ENCODE measurements at places on chromosomes 11 and 22. TPM values are rescaled to one million over a fixed set of nuclear protein-coding genes. Genes with fewer than 3 reads are reported as not detected.
A peak's percentile ranks its signal among the peaks of the same experiment; 100 is the strongest.

- no peaks in the 10 kb centered on the region for H3K27me3 ChIP-seq
- no peaks in the 10 kb centered on the region for H3K4me1 ChIP-seq
- peaks cover 96% of the 10 kb centered on the region for H3K36me3 ChIP-seq
- H3K27ac ChIP-seq, result no peak overlapping the region
- DNase-seq, result no peak
- no peak overlapping the region for H3K4me3 ChIP-seq
Observed at GRCh38 chr22:30582788-30583545, 8.5 kb upstream of the GAL3ST1 start.

GRCh38 chr11:110777775-110778174 is 65.5 kb upstream of the ARHGAP20 start:
- DNase-seq, result no peak
- no peak overlapping the region for H3K27ac ChIP-seq
- H3K27me3 ChIP-seq, result no peaks in the 10 kb centered on the region
- H3K36me3 ChIP-seq, result no peaks in the 10 kb centered on the region

DNA sequence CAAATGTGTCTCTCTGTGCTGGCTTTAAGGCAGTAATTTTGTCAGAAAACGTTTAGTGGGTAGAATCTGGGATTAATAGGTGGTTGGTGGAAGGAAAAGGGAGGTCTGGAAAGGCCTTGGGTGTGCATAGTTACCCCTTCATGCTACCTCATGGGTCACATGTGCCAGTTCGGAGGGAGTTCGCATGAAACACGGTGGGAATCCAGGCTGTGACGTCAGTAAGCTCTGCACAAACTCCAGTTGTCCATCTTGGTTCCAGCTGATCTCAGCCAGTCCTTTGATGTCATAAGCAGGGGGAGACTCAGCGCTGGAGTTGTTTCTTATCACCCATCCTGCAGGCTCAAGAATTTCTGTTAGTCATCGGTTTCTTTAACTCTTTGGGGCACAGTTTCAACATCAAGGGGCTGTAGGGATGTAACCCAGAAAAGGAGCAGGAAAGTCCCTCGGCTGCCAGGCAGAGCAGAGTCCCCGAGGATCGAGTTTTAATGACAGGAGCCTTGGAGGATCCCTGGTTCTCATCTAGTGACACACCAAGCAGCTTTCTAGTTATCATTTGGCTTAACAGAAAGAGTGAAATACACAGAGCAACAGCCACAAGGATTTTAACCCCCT is 28.9 kb downstream of the MOV10L1 start:
- DNase-seq, result no peak
- H3K4me3 ChIP-seq, result no peak overlapping the region
- no peaks in the 10 kb centered on the region for H3K36me3 ChIP-seq

GRCh38 chr11:2847561-2847960 is 38.0 kb downstream of the CDKN1C start:
- H3K4me3 ChIP-seq, result no peak overlapping the region
- H3K27me3 ChIP-seq, result no peaks in the 10 kb centered on the region
- H3K36me3 ChIP-seq, result no peaks in the 10 kb centered on the region
- no peak overlapping the region for H3K27ac ChIP-seq
- peaks cover 10% of the 10 kb centered on the region for H3K4me1 ChIP-seq

GRCh38 chr11:126927623-126928022 is 72.9 kb downstream of the KIRREL3 start:
- no peak for DNase-seq
- no peaks in the 10 kb centered on the region for H3K4me1 ChIP-seq
- H3K27ac ChIP-seq, result no peak overlapping the region
- no peaks in the 10 kb centered on the region for H3K27me3 ChIP-seq

DNA sequence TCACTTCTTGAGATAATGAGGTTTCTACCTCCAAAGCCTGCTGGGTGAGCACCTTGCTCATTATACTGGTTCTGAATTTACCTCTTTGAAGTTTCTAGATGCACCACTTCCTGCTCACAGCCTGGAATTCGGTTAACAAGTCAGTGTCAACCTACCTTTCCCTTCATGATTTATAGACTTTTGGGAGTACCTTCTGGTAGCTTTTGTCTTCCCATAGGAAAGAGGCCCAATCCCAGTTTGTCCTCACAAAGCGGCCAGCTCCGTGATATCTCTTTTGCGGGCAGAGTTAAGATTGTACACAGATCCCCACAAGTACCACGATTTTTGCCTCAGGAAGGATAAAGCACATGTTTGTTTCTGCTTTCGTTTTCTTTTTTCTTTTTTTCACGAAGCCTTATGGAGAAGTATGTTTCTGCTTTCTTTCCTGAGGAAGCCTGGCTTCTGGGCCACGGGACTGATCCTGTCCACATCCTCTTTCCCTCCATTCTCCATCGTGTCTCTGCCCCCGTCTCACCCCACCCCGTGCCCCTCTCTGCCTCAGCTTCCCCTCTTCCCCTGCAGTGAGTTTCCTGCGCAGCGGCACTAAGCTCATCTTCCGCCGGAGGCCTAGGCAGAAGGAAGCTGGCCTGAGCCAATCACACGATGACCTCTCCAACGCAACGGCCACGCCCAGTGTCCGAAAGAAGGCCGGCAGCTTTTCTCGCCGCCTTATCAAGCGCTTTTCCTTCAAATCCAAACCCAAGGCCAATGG is 5.7 kb upstream of the HINFP start:
- peaks cover 42% of the 10 kb centered on the region for H3K4me1 ChIP-seq
- peaks cover 58% of the 10 kb centered on the region for H3K36me3 ChIP-seq
- H3K27ac ChIP-seq, result peak overlapping the region; percentile 59
- H3K4me3 ChIP-seq, result peak overlapping the region; percentile 48
- no peaks in the 10 kb centered on the region for H3K27me3 ChIP-seq

- H3K27ac ChIP-seq, result no peak overlapping the region
- no peaks in the 10 kb centered on the region for H3K4me1 ChIP-seq
- no peaks in the 10 kb centered on the region for H3K36me3 ChIP-seq
- DNase-seq, result no peak
- H3K4me3 ChIP-seq, result no peak overlapping the region
Observed at GRCh38 chr11:91350931-91351330, 873.7 kb upstream of the FAT3 start.

- H3K4me3 ChIP-seq, result no peak overlapping the region
- no peaks in the 10 kb centered on the region for H3K36me3 ChIP-seq
Observed at GRCh38 chr22:45045208-45045607, 35.4 kb upstream of the PHF21B start.

DNA sequence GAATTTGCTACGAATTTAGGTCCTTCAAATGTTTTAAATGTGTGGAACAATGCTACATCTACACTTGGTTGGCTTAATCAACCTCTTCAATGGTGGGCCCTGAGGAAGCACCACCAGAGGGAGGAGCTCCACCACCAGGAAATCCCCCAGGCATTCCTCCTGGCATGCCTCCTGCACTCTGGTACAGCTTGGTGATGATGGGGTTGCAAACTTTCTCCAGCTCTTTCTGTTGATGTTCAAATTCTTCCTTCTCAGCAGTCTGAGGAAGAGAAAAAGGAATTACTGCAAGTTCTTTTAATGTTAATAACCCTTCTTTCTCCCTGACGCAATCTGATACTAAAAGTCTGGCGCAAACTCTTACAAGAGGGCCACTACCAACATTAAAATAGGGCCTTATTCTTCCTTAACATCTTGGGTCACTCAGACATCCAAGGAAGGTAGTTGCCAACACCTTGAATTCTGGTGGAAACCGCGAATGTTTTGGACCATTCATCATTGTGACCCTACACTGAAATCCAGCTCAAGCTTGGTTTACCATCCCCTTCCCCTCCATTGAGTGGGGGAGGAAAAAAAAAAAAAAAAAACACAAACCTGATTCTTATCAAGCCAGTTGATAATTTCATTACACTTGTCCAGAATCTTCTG is 4.2 kb downstream of the HSPA8 start:
- no peaks in the 10 kb centered on the region for H3K27me3 ChIP-seq
- peaks cover 62% of the 10 kb centered on the region for H3K4me1 ChIP-seq
- peak overlapping the region; percentile 39 for H3K27ac ChIP-seq
- H3K36me3 ChIP-seq, result peaks cover 86% of the 10 kb centered on the region
- peak; percentile 39 for DNase-seq

DNA sequence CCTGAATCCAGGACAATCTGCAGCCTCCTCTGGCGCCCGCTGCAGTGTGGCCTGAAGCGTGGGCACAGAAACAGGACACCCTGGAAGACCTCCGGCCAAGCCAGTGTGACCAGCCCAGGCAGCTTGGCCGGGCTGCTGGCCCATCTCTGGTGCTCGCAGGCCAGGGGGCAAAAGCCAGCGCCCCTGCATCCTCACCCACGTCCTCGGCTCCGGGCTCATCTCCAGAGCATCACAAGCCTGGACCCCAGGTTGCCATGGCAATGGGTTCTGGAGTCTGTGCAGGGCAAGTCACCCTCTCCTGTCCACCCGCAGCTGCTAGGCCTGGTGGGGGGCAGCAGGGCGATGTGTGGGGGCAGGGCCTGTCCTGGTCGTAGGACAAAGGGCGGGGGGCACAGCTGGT is 9.3 kb upstream of the PDGFB start:
- no peaks in the 10 kb centered on the region for H3K36me3 ChIP-seq
- no peak overlapping the region for H3K27ac ChIP-seq
- H3K4me3 ChIP-seq, result no peak overlapping the region
- DNase-seq, result no peak

DNA sequence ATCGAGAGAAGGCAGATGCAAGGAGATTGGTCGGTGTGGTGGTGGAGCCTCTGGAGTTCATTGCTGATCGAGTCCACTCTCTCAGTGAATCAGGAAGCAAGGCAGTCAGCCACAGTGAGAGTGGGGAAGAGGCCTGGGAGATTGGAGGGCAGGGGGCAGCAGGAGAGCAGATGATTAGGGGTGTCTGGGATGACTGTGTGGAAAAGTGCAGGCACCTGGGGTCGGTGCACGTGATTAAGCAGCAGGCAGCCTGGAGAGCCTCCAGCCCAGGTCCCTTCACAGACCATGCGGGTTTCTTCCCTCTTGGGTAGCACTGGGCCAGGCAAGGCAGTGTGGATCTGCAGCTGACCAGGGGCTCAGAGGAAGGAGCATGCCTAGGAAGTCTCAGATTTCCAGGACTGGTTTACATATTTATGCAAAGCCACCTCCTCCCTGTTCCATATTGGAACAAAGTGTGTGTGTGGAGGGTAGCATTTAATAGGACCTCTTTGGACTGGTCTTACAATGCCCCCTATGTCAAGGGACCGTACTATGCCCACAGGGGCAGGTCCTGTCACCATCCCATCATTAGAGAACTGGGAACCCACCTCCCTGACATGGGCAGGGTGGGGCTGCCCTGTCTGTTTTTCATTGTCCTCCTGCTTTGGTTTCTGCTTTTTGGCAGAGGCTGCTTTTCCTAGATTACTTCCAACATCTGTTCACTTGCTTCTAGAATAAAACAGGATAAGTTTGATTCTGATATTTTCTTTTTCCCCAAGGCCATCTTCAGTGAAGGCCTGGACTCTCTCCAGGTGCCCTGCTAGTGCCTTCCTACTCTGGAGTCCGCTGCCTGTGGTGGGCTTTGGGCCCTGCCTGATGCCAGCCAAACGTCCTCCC is 14.0 kb upstream of the GDPD5 start:
- no peak for DNase-seq
- H3K36me3 ChIP-seq, result no peaks in the 10 kb centered on the region
- no peak overlapping the region for H3K4me3 ChIP-seq
- H3K27me3 ChIP-seq, result no peaks in the 10 kb centered on the region
- peaks cover 15% of the 10 kb centered on the region for H3K4me1 ChIP-seq
- no peak overlapping the region for H3K27ac ChIP-seq

DNA sequence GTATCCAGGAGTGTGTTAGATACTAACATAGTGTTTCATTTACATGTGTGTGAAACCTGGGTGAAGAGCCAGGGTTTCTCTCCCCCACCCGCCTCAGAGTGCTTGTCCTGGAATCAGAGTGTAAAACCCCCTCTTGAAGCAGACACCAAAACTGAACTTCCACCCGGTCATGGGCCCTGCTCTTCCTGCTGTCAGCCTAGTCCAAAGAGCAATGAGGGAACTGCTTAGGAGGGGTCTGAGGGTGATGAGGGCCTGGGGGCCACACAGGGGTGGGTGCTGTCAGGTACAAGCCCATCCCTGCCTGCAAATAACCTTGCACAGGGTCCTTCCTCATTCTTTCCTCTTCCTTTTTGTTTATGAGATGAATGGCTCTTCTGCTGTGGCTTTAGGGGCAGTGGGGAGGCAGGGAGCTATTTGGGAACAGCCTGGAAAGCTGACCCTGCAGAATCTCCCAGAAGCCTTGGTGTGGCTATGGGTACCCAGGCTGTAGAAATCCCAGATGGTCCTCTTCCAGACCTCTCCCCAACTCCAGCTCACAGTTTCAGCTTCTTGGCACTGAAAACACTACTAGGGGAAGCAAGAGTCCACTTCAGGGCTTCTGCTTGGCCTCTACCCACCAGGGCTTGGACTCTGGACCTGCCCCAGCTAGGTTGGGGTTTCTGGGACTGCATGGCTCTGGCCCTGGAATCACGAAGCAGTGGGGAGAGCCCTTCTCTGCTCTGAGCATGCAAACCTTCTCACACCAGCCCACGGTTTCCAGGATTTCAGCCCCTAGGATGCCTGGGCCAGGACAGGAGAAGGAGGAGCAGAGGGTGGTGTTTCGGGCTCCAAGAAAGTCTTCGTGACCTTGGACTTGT is 8.5 kb downstream of the BATF2 start:
- no peak for DNase-seq
- H3K4me1 ChIP-seq, result peaks cover 17% of the 10 kb centered on the region
- no peak overlapping the region for H3K27ac ChIP-seq
- H3K27me3 ChIP-seq, result no peaks in the 10 kb centered on the region
- no peaks in the 10 kb centered on the region for H3K36me3 ChIP-seq
- H3K4me3 ChIP-seq, result no peak overlapping the region

DNA sequence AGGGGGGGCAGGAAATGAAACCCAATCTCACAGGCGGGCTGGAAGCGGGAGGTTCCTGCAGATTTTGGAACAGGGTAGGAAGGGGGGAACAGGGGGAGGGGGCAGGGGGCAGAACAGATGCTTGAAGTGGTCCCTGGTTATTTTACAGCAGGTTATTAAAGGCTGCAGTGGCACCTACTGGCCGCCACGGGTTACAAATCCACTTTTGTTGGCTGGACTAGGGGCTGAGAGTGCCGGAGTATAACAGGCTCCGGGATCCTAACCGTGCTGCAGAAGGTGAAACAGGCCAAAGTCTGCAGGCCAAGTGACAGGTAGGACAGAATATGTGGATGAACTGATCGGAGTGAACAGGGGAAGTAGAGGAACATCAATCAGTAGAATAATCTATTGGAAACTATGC is 2.5 kb downstream of the ROBO3 start:
- peaks cover 85% of the 10 kb centered on the region for H3K27me3 ChIP-seq
- H3K4me3 ChIP-seq, result no peak overlapping the region
- no peaks in the 10 kb centered on the region for H3K36me3 ChIP-seq
- no peak overlapping the region for H3K27ac ChIP-seq
- H3K4me1 ChIP-seq, result peaks cover 53% of the 10 kb centered on the region

DNA sequence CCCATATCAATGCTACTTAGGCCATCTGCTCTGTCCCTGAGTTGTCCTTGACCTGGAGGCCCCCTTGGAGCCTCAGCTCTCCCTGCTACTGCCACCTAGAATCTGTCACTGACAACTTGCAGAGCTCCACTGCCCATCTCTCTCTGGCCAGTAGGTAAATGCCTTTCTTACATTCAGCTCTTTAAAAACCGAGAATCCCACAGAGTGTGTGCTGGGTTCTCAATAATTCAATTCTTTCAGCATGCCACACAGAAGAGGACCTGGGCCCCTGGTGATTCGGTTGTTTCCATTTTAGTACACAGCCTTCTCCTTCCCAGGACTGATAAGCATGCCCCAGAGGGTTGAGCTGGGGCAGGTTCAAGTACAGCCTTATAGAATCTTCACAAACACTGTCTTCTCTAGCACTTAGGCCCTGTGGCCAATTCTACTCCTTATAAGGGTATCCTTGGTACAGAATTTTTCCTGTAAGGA is 22.0 kb upstream of the IPO7 start:
- DNase-seq, result no peak
- peaks cover 17% of the 10 kb centered on the region for H3K4me1 ChIP-seq
- H3K36me3 ChIP-seq, result no peaks in the 10 kb centered on the region
- no peak overlapping the region for H3K4me3 ChIP-seq

The GLB1L3 gene
- 1.3 TPM for total RNA-seq

The MYOD1 gene
- not detected for total RNA-seq

The CDCA5 gene
- total RNA-seq, result 0.84 TPM

Measured in CD4-positive, alpha-beta T cell (primary cell).